NCI-H524 (cell line): ENCODE measurements at places on chromosomes 6 and 20.

DNA sequence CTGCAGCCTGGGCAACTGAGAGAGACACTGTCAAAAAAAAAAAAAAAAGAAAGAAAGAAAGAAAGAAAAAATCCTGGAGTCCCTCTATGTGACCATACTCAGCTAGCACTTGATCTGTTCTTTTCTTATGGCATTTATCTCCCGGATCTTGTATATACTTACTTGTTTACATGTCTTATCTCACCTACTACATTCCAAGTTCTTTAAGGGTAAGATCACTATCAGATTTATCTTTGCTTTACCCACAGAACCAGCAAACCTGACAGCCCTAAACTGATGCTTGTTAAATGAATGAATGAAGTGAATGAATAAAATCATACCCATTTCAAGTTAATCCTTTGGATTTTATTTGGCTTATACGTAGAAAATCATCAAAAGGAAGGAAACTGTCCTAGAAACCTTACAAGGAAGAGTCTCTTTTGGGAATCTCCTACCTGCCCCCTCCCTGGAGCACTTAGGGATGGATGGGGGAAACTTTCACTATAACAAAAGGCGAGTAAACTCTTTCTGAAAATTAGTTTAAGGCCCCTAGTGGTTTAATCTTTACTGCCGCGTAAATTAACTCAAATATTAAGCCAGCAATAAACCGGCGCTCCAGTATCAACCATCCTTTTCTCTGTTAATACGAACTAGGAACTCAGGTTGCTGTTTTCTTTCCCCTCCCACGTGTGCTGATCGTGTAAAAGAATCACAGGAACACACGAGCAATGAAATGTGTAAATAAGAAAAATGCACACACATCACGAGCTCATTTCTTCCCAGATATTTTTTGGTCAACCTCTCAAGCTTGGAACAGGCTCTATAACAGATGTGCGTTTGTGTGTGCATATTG is 1.3 kb upstream of the UTRN start:
- DNase-seq = peak; percentile 23

- no peak for DNase-seq
These were observed 41.0 kb downstream of the PLEKHG1 start for GRCh38 chr6:150640556-150641209.

DNA sequence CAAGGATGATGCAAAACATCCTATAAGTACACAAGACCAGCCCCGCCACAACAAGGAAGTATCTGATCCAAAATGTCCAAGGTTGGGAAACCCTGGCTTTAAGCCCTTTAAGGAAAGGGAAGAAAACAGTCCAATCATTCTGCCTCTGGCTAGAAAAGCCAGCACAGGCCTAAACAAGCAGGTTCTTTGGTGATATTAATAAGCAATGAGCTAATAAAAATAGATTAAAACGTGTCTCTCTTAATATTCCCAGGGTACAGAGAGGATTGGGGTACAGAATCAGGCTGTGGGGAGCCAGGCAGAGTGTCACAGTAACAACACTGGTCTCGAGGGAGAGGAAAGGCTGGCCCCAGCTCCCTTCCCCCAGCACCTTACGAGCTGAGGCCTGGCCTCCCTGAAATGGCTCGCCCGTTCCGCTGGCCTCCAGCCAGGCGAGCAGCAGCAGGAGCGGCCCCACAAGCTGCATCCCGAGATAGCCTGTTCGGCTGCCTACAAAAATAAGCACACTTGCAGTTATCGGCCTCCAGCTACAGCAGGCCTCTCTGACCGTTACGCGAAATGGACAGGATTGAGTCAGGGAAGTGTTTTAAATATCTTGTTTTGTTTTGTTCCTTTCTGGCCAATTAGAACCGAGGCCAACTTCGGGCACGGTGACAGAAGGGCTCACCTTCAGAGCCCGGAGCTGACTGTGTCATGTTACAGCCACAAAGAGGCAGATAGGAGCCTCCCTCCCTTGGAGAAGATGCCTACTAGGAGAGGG is 4.0 kb upstream of the ZMYND8 start:
- DNase-seq = peak; percentile 73

DNA sequence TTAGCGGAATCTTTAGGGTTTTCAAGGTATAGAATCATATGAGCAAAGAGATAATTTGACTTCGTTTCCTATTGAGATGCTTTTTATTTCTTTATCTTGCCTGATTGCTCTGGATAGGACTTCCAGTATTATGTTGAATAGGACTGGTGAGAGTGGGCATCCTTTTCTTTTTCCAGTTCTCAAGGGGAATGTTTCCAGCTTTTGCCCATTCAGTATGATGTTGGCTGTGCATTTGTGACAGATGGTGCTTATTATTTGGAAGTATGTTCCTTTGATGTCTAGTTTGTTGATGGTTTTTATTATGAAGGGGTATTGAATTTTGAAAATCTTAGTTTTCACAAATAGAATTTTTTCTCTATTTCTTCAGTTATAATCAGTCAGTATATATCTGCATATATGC is 656.6 kb upstream of the MAP3K7 start:
- DNase-seq = no peak

DNA sequence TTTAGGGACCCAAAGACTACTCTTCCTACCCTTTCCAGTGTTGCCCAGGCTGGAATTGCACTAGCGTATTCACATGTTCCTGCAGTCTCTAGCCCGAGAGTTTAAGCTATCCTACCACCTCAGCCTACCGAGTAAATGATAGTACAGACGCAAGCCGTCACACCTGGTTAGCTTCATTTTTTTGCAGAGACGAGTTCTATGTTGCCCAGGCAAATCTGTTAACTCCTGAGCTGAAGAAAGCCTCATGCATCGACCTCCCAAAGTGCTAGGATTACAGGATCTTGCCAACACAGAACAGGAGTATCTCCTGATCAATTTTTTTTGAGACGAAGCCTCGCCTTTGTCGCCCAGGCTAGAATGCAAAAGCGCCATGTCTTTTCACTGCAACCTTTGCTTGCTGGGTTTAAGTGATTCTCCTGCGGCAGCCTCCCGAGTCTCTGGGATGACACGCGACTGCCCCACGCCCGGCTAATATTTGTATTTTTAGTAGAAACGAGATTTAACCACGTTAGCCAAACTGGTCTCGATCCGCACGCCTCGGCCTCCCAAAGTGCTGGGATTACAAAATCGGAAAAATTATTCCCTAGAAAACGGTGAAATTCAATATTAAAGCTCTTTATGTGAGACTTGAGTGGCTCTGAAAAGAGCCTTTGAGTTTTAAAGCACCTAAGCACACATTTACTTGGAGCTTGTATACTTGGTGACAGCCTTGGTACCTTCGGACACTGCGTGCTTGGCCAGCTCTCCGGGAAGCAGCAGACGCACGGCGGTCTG is 128.5 kb downstream of the HFE start:
- peak; percentile 29 for DNase-seq

- DNase-seq = no peak
These were observed 85.3 kb upstream of the RNF24 start for GRCh38 chr20:4100679-4101078.

DNA sequence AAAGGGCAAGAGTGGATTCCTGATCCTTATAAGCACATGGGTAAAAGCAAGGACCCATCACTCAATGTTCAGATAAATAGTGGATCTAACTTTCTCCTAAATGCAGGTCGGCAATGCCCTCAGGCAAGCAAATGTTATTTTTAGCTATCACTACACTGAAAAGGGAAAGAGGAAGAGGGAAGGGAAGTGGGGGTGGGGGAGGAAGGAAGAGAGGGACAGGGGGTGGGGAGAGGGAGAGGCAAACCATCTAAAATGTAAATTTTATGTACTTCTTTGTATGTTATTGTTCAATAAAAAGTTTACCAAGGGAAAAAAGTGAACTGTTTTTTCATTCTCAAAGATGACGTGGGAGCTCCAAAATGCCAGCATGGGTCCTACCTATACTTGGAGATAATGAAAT is 44.2 kb downstream of the CHD6 start:
- DNase-seq = no peak

DNA sequence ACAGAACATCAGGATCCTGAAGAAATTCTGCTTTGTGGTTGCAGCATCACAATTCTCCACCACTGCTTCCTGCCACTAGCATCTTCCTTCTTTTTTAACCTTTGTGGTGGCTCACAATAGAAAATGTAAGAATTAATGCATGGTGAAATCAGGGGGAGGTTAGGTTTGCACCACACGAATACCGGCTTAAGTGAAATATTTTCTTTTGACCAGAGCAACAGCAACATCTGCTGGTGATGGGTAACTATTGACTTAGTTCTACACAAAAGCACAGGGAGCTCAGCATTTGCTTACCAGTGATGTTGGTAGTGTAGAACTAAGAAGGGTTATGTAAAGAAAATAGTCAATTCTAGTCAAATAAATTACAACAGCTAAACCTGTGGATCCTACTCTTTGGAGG is 280.5 kb downstream of the SYNE1 start:
- DNase-seq = peak; percentile 79

DNA sequence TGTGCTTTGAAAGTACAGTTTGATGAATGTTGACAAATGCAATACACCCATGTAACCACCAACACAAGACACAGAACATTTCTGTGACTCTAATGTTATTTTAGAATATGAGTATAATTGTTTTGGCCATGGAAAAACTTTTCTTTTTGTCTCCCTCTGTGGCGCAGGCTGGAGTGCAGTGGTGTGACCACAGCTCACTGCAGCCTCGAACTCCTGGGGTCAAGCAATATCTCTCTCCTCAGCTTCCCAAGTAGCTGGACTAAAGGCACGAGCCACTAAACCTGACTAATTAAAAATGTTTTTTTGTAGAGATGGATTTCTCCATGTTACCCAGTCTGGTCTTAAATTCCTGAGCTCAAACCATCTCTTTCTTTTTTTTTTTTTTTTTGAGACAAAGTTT is 20.3 kb upstream of the BCAS4 start:
- no peak for DNase-seq

GRCh38 chr6:166862287-166862977 is 93.9 kb downstream of the RNASET2 start:
- DNase-seq = peak; percentile 77

GRCh38 chr20:42361402-42361970 is 743.3 kb upstream of the CHD6 start:
- DNase-seq = peak; percentile 63

DNA sequence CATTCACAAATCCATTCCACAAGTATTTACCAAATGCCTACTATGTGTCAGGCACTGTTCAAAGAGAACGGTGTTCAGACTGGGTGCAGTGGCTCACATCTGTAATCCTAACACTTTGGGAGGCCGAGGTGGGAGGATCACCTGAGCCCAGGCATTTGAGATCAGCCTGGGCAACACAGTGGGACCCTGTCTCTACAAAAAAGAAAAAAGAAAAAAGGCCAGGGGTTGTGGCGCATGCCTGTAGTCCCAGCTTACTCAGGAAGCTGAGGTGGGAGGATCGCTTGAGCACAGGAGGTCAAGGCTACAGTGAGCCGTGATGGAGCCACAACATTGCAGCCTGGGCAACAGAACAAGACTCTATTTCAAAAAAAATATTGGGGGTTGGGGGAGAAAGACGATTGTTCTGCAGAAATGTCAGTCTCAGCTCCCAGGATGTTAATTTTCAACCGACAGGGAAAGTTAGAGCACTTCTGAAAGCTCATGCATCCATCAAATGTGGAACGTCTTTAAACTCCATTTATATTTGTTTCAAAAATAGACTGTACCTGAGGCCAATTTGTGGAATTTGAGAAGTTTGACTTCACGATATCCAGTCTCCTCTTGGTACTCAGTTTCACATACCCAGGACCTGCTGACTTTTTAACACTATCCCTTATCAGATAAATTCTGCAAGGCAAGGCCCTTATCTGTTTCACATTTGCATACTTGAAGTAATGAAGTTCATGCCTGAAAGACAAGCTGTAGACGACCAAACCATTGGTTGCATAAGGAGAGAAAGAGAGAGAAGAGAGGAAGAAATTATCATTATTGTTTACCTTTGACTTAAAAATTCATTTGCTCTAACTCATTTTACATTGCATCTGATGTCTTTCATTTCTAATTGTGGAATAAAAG is 14.8 kb upstream of the BTN3A2 start:
- DNase-seq = no peak

- DNase-seq = no peak
These were observed 4.5 kb upstream of the CITED2 start for GRCh38 chr6:139378882-139379341.

GRCh38 chr20:47727909-47728361 is 57.3 kb downstream of the SULF2 start:
- DNase-seq = no peak

DNA sequence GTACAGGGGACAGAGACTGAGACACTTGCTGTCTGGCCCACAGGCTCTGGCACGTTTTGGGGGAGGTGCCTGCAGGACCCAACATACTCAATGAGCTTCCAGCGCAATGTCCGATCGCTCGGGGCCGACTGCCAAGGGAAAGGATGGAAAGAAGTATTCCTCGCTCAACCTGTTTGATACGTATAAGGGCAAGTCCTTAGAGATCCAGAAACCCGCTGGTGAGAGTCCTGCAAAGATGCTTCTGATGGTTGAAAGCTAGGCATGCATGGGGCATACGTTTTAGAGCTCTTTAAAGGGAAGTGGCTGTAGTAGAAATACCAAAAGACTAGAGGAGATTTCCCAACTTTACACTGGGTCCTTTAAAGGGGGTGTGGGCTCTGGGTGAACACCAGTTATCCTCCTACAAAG is 2.2 kb downstream of the PRRC2A start:
- no peak for DNase-seq

- no peak for DNase-seq
These were observed 20.5 kb downstream of the THBS2 start for GRCh38 chr6:169233181-169233580.

- DNase-seq = peak; percentile 52
These were observed at the start of gene SYNDIG1 for GRCh38 chr20:24469116-24469893. Gene SYNDIG1 (plus strand): TSS chr20:24469629. CDS start chr20:24543098, 73,469 bp downstream.

- no peak for DNase-seq
These were observed 165.4 kb downstream of the CDH26 start for GRCh38 chr20:60123652-60124051.

GRCh38 chr6:96521306-96521643 is 331 bp upstream of the UFL1 start:
- peak; percentile 57 for DNase-seq

DNA sequence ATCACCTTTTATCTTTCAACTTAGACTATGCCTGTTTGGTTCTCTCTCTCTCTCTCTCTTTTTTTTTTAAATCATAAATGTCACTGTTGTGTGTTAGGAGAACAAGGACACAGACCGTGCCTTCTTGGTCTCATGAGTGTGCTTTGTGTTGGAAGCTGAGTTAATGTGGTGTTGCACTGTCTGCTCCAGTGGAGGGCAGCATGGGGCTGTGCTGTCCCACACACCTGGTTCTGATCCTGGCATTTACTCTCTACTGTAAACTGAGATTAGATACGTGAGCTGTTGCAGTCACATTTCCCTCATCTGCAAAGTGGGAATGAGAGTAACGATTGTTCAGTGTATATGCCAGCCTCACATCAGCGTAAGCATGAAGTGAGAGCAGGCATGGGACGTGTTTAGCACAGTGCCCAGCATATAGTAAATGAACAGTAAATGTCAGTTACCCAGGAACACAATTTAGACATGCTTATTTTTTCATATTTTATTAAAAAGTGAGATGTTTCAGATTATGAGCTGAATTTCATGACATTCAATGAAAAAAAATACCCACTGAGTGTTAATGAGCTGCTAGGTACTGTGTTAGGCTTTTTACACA is 161.1 kb downstream of the FARS2 start:
- DNase-seq = peak; percentile 73
